Pancreas (tissue), 10 donors: ENCODE measurements at places on chromosomes 2 and 18. TPM values are rescaled to one million over a fixed set of nuclear protein-coding genes. Genes with fewer than 3 reads are reported as not detected.

WNT6 gene
- total RNA-seq = not detected

TMEM198 gene
- total RNA-seq = 4.6 TPM

GBX2 gene
- not detected for total RNA-seq

FOXI3 gene
- total RNA-seq = not detected

PID1 gene
- total RNA-seq = 13.5 TPM

CHAC2 gene
- 1.00 TPM for total RNA-seq

HJURP gene
- 0.58 TPM for total RNA-seq

EIF4E2 gene
- total RNA-seq = 19.2 TPM

APLF gene
- 1.4 TPM for total RNA-seq

SIGLEC15 gene
- 0.19 TPM for total RNA-seq

MERTK gene
- 5.2 TPM for total RNA-seq

NLRC4 gene
- total RNA-seq = 1.0 TPM

DYNAP gene
- total RNA-seq = not detected

ZFP36L2 gene
- 36.8 TPM for total RNA-seq

SULT1C4 gene
- 5.0 TPM for total RNA-seq

ARHGAP28 gene
- 6.8 TPM for total RNA-seq

SPEG gene
- total RNA-seq = 2.8 TPM

VWC2L gene
- not detected for total RNA-seq

ACVR1C gene
- 1.7 TPM for total RNA-seq

WNT10A gene
- 0.23 TPM for total RNA-seq

GLB1L gene
- total RNA-seq = 1.8 TPM

IRS1 gene
- total RNA-seq = 12.7 TPM

EPAS1 gene
- 106 TPM for total RNA-seq

ANKRD39 gene
- 5.6 TPM for total RNA-seq

ANTXR1 gene
- total RNA-seq = 6.5 TPM

TMEM200C gene
- not detected for total RNA-seq

FN1 gene
- 8.9 TPM for total RNA-seq

KCNF1 gene
- total RNA-seq = 0.61 TPM

TAF4B gene
- 2.4 TPM for total RNA-seq

MFF gene
- total RNA-seq = 33.3 TPM

HOXD13 gene
- total RNA-seq = not detected

ITGB6 gene
- total RNA-seq = 32.4 TPM

FASTKD2 gene
- 11.3 TPM for total RNA-seq

LOXHD1 gene
- total RNA-seq = not detected

CHRND gene
- total RNA-seq = not detected

PPP4R3B gene
- 47.7 TPM for total RNA-seq

GAREM1 gene
- 55.9 TPM for total RNA-seq
